ENCODE measurements at places on chromosomes 12 and 14. TPM values are rescaled to one million over a fixed set of nuclear protein-coding genes. Genes with fewer than 3 reads are reported as not detected.

DNA sequence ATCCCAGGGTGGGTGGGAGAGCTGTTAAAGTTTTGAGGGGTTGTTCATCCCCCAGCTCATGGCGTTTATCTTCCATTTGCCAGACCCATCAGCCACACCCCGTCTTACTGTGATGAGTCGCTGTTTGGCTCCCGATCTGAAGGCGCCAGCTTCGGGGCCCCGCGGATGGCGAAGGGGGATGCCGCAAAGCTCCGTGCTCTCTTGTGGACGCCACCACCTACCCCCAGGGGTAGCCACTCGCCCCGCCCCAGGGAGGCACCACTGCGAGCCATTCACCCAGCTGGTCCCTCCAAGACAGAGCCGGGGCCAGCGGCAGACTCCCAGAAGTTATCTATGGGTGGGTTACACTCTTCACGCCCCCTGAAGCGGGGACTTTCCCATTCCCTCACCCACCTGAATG is 5.7 kb downstream of the RITA1 start:
- H3K36me3 ChIP-seq, result peaks cover 18% of the 10 kb centered on the region
- no peak overlapping the region for H3K27ac ChIP-seq
- H3K4me3 ChIP-seq, result no peak overlapping the region
- H3K27me3 ChIP-seq, result no peaks in the 10 kb centered on the region

The WNT5B gene
- polyA plus RNA-seq, result 3.4 TPM

GRCh38 chr12:12543959-12544358 is 18.7 kb downstream of the DUSP16 start:
- peaks cover 4% of the 10 kb centered on the region for H3K4me1 ChIP-seq
- no peak for DNase-seq
- H3K36me3 ChIP-seq, result no peaks in the 10 kb centered on the region
- no peak overlapping the region for H3K4me3 ChIP-seq

DNA sequence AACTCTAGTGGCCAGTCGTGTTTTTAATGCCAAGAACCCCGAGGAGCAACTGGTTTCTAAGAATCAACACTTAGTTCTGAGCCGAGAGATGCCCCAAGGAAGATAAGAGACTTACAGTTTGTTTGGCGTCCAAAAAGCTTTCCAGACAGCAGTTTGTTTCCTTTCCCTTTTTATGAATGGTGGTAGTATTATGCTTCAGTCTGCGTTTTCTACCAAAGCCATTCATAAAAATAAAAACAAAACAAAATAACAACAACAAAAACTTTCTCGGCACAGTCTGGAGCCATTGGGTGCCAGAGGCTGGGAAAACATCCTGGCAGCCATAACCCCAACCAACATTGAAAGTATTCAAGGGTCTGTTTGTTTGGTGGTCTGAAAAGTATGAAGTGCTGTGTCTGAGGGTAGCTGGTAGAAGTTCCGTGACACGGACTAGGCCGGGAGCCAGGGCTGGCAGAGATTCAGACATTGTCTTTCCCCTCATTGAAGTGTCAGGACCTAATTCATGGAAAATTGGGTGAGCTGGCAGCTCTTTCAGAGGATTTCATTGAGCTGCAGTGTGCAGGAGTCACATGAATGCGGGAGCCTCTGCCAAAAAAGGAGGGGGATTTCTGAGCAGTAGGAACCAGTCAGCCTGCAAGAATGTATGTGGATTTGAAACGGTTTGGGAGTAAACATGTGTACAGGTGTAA is 124.2 kb downstream of the HMGA2 start:
- no peaks in the 10 kb centered on the region for H3K36me3 ChIP-seq
- H3K4me3 ChIP-seq, result peak overlapping the region; percentile 18
- H3K27me3 ChIP-seq, result no peaks in the 10 kb centered on the region
- H3K4me1 ChIP-seq, result no peaks in the 10 kb centered on the region
- DNase-seq, result peak; percentile 84

The CLEC7A gene
- 0.43 TPM for polyA plus RNA-seq

GRCh38 chr14:90509403-90509802 is 112.6 kb downstream of the CALM1 start:
- H3K27ac ChIP-seq, result no peak overlapping the region
- no peaks in the 10 kb centered on the region for H3K4me1 ChIP-seq
- no peaks in the 10 kb centered on the region for H3K27me3 ChIP-seq
- DNase-seq, result no peak
- H3K36me3 ChIP-seq, result no peaks in the 10 kb centered on the region
- no peak overlapping the region for H3K4me3 ChIP-seq

- no peaks in the 10 kb centered on the region for H3K27me3 ChIP-seq
- no peak overlapping the region for H3K4me3 ChIP-seq
- H3K4me1 ChIP-seq, result no peaks in the 10 kb centered on the region
- no peak for DNase-seq
- no peak overlapping the region for H3K27ac ChIP-seq
- no peaks in the 10 kb centered on the region for H3K36me3 ChIP-seq
These were observed 141.0 kb upstream of the G2E3 start for GRCh38 chr14:30417999-30418398.

DNA sequence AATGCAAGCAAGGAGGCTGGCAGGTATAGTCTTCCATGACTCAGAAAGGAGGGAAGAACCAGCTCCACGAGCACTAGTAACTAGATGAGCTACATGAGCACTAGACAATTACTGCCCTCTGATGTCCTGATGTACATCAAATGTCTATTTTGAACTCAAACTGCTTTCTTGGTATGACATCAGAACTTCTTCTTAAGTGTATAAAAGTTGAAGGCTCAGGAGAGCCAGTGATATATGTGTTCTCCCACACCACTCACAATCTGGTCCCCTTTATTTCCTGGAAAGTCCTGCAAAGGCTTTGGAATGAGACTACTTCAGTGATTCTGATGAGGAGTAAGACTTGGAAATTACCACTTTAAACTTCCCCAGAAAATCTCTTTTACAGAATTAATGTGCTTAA is 18.5 kb upstream of the DHRS7 start:
- H3K4me3 ChIP-seq, result peak overlapping the region; percentile 86
- no peaks in the 10 kb centered on the region for H3K27me3 ChIP-seq
- no peaks in the 10 kb centered on the region for H3K4me1 ChIP-seq
- no peak overlapping the region for H3K27ac ChIP-seq
- no peak for DNase-seq

GRCh38 chr12:27542628-27543027 is 18.6 kb downstream of the PPFIBP1 start:
- no peak overlapping the region for H3K27ac ChIP-seq
- peaks cover 9% of the 10 kb centered on the region for H3K4me1 ChIP-seq
- DNase-seq, result no peak
- no peaks in the 10 kb centered on the region for H3K27me3 ChIP-seq
- H3K4me3 ChIP-seq, result no peak overlapping the region

GRCh38 chr12:131851741-131852550 is 23.8 kb downstream of the MMP17 start:
- no peaks in the 10 kb centered on the region for H3K36me3 ChIP-seq
- H3K27ac ChIP-seq, result no peak overlapping the region
- no peaks in the 10 kb centered on the region for H3K27me3 ChIP-seq
- no peak overlapping the region for H3K4me3 ChIP-seq
- no peaks in the 10 kb centered on the region for H3K4me1 ChIP-seq
- DNase-seq, result no peak

All from kidney (tissue), 22 donors.